GM23248 (cell line): ENCODE measurements at places on chromosomes 13 and 19. TPM values are rescaled to one million over a fixed set of nuclear protein-coding genes. Genes with fewer than 3 reads are reported as not detected.

- DNase-seq, result peak; percentile 11
Observed at GRCh38 chr13:100547791-100548201, 40.8 kb downstream of the GGACT start.

DNA sequence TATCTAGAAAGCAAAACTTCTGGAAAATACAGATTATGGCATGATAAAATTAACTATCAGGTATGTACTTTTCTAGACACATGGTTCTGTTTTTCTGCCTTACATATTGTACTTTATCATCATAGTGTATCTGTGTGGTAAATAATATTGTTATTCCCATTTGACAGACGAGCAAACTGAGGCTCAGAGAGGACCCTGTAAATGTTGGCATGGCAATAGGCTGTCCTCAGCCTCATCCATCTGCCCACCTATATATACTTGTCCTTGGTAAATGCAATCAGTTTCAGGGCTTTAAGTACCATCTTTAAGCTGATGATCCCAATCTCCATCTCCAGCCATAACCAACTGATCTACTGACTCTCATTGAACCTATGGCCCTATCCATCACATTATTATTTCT, 178.0 kb downstream of the DCT start:
- no peak for DNase-seq

DNA sequence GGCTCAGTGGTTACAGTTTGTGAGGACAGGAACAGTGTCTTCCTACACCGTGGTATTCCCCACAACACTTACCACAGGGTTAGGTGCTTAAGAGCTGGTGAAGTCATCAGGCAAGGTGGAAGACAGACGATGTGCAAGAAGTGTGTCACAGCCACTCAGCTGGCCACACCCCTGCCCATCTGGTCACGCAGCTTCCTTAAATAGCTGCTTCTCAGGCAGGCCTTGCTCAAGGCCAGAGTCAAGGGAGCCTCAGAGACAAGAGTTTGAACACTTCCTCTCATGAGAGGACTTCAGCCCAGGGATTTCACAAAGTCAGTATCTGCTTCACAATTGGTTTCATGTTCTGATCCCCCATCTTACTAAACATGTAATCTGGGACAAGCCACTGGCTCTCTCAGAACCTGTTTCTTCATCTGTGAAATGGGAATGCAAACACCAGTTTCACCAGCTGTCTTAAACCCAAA, 80.3 kb upstream of the FRY start:
- peak; percentile 33 for DNase-seq

GRIN2D gene
- total RNA-seq, result 0.54 and 0.76 TPM in 2 replicates

- DNase-seq, result peak; percentile 20
Observed at GRCh38 chr19:40889366-40889765, 7.3 kb upstream of the CYP2A7 start.

DNA sequence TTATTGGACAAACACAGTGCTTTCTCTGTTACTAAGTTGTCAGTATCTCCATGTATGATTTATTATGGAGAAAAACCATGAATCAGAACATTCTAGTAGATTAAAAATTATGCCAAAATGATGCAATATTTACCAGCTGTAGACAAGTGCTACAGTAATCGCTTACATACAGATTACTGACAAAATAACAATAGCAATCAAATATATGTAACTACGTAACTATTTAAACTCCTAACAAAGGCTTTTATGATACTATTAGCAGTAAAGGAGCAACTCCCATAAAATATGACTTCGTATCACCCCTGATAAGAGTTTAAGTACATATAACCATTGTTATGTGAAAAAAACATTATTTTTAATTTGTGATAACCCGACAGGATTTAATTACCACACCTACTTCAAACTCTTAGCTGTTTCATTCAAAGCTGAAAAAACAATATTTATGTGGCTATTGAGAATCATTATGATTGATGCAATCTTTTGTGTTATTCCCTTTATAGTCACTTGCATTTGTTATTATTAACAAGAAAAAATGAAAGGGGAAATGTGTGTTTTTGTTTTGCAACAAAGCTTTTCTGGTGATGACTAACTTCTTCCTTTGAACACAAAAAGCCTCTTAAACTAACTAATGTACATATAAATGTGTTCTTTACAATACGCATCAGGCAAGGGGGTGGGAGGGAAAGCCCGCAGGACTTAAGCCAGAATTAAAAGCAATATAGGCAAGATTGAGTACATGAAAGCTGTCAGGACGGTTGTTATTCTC, 147.4 kb downstream of the ABCC4 start:
- peak; percentile 28 for DNase-seq

GRCh38 chr19:19276386-19276785, 3.3 kb upstream of the TM6SF2 start:
- DNase-seq, result peak; percentile 30

GRCh38 chr19:41324921-41325639, 15.1 kb downstream of the CCDC97 start:
- peak; percentile 92 for DNase-seq

ZNF99 gene
- not detected in 2 replicates for total RNA-seq

DNA sequence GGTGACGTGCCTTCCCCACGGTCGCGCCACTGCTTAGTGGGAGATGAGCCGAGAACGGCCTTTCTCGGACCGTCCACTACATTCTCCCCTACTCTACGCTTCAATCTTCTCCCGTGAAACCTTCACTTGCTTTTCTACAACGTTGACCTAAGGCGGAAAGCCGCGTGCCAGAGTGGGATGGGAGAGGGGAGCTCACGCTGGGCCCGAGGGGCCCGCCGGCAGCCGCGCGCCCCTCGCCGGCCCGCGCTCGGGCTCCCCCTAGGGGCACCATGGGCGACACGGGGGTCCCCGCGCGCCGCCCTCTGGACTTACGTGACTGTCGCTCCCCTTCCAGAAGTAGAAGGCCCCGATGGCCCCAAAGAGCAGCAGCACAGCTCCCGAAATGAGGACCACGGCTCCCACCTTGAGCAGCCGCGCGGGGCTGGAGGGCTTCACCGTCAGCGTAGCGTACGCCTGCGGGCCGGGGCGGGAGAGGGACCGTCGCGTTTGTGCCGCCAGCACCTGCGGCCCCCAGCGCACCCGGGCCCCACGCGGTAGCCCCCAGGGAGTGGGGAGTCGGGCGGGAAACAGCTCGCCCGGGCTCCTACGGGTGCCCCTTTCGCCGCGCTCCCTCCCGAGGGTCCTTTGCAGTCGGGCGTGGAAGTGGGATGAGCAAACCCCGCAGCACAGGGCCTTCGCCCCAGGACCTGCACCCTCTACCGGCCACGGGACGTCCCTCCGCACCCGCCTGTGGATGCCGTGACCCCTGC, 727 bp downstream of the CNMD start:
- peak; percentile 3 for DNase-seq

GRCh38 chr13:45615501-45616101, at the start of gene ERICH6B:
ERICH6B (minus strand) TSS chr13:45615739; CDS start chr13:45597005, 18,734 bp downstream.
- no peak for DNase-seq

DNA sequence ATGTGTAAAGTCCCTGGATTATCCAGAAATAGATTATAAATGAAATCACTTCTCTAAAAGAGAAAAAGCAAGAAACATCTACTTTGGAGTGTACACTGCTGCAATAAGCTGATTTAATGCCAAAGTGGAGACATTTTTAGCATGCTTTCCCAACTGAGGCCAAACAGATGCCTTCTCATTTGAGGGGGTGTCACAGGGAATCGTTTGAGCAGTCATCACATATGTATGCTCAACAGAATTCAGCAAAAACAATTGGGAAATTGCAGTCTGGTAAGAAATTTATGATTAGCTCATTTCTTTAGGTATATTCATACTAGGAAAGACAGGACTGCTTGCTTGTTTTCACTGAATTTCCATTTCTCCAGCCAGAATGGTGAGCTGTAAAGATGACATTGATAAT, 27.3 kb upstream of the TPP2 start:
- peak; percentile 86 for DNase-seq

GRCh38 chr13:40342901-40343300, 323.5 kb downstream of the FOXO1 start:
- no peak for DNase-seq

IGFL2 gene
- total RNA-seq, result not detected in 2 replicates

- DNase-seq, result no peak
Observed at GRCh38 chr13:66723576-66723975, 506.6 kb downstream of the PCDH9 start.

- no peak for DNase-seq
Observed at GRCh38 chr13:51065372-51066090, 45.5 kb downstream of the C13orf42 start.

DNA sequence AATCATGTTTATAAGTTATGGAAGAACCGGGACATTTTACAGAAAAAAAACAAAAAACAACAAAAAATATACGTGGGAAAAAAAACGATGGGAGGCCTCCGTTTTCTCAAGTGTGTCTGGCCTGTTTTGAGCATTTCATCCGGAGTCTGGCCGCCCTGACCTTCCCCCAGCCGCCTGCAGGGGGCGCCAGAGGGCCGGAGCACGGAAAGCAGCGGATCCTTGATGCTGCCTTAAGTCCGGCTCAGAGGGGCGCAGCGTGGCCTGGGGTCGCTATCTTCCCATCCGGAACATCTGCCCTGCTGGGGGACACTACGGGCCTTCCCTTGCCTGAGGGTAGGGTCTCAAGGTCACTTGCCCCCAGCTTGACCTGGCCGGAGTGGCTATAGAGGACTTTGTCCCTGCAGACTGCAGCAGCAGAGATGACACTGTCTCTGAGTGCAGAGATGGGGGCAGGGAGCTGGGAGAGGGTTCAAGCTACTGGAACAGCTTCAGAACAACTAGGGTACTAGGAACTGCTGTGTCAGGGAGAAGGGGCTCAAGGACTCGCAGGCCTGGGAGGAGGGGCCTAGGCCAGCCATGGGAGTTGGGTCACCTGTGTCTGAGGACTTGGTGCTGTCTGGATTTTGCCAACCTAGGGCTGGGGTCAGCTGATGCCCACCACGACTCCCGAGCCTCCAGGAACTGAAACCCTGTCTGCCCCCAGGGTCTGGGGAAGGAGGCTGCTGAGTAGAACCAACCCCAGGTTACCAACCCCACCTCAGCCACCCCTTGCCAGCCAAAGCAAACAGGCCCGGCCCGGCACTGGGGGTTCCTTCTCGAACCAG, 1.8 kb upstream of the APOE start:
- peak; percentile 63 for DNase-seq

GRCh38 chr13:77853703-77854102, 64.9 kb downstream of the EDNRB start:
- DNase-seq, result no peak

GRCh38 chr19:49799798-49800376, 13.2 kb downstream of the FUZ start:
- no peak for DNase-seq

DNA sequence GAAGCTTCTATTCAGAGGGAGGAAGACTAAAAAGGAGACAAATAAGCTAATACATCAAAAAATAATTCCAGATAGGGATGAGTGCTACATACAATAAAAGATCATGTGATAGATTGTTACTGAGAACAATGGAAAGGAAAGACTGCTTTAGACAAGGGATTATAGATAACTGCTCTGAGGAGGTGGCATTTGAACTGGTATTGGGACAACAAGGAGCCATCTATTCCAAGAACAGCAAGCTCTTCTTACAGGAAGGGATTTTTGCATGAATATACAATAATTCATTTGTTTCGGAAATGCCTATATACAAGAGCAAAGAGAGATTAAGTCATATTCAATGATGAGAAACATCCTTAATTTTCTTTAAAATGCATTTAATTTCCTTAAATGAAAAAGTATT, 540.5 kb upstream of the KLF12 start:
- no peak for DNase-seq

- DNase-seq, result no peak
Observed at GRCh38 chr13:66859078-66859477, 371.1 kb downstream of the PCDH9 start.

PCDH17 gene
- total RNA-seq, result not detected in 2 replicates

DNA sequence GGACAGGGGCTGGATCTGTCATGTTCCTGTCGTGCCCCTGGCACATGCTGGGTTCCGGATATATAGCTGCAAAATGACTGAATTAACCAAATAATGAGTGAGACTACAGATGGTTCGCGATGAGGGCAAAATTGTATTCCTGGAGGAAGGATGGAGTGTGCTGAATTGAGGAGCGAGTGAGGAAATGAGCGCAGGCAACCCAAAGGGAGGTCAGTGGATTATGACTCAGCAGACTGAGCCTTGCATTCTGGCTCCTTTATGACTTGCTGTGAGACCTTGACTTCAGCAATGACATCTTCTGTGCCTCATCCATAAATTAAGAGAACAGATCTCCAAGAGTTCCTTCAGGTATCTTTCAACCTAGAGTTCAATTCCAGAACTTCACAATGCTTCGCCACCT, 115.0 kb upstream of the CLDN10 start:
- no peak for DNase-seq

OR10H1 gene
- total RNA-seq, result not detected in 2 replicates

GRCh38 chr13:59931621-59932020, 232.1 kb downstream of the DIAPH3 start:
- no peak for DNase-seq

LSM14A gene
- total RNA-seq, result 46.4 and 66.1 TPM in 2 replicates

DNA sequence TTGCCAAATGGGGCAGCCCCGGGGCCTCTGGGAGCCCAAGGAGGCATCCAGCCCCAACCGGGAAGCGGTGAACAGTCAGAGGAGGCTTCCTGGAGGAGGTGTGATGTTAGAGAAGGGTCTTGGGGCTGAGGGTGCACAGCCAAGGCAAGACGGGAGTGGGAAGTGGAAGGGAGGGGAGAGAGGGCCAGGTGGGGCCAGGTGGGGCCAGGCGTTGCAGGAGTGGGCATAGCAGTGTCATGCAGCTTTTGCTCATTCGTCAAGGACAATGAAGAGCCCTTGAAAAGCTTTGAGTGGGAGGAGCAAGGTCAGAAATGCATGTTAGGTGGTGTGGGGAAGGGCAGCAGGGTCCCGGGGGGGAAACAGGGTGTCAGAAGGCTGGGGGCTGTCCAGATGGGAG, 1.8 kb downstream of the FBN3 start:
- no peak for DNase-seq

DNA sequence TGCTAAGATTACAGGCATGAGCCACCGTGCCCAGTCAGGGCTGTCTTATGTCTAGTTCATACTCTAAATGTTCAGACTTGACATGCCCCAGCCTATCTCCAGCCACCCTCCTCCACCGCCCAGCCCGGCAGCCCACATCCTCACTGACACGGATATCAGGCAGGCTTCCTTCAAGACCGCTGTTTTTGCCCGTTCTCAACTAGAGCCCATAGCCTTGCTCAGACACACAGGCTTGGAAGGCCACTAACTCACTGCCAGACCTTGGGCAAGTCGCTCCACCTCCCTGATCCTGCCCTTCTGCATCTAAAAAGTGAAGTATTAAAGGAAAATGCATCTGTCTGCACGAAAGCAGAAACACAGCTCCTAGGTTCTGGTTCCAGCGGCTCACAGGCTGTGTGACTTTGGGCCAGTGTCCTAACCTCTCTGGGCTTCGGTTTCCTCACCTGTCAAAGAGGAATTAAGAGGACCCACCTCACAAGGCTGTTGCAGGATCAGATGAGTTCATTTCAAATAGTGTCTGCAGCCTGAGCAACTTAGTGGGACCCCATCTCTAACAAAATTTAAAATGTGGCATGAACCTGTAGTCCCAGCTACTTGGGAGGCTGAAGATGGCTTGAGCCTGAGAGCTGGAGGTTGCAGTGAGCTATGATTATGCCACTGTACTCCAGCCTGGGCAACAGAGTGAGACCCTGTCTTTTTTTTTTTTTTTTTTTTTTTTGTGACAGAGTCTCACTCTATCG, 14.5 kb upstream of the CERS4 start:
- no peak for DNase-seq

GRCh38 chr19:6568816-6569215, 22.1 kb downstream of the CD70 start:
- DNase-seq, result no peak

CGB8 gene
- total RNA-seq, result 4.5 TPM in 1 of 2 replicates, not detected in the other

PSG1 gene
- 0.13 and 0.54 TPM in 2 replicates for total RNA-seq

NLRP5 gene
- total RNA-seq, result not detected in 2 replicates

IL4I1 gene
- not detected in 2 replicates for total RNA-seq

ZNF563 gene
- 1.8 and 16.4 TPM in 2 replicates for total RNA-seq

TEX26 gene
- 0.22 TPM in 1 of 2 replicates, not detected in the other for total RNA-seq
